Kidney capillary endothelial cell (primary cell): ENCODE measurements at places on chromosomes 7 and 10.
A peak's percentile ranks its signal among the peaks of the same experiment; 100 is the strongest.

DNA sequence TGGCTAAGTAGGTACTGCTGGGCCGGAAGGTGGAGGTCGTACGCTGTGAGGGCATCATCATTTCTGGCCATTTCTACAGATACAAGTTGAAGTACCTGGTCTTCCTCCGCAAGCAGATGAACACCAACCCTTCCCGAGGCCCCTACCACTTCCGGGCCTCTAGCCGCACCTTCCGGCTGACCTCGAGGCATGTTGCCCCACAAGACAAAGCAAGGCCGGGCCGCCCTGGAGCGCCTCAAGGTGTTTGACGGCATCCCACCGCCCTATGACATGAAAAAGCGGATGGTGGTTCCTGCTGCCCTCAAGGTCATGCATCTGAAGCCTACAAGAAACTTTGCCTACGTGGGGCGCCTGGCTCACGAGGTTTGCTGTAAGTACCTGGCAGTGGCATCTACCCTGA lies 56.8 kb downstream of the ATXN7L1 start:
- DNase-seq = no peak

DNA sequence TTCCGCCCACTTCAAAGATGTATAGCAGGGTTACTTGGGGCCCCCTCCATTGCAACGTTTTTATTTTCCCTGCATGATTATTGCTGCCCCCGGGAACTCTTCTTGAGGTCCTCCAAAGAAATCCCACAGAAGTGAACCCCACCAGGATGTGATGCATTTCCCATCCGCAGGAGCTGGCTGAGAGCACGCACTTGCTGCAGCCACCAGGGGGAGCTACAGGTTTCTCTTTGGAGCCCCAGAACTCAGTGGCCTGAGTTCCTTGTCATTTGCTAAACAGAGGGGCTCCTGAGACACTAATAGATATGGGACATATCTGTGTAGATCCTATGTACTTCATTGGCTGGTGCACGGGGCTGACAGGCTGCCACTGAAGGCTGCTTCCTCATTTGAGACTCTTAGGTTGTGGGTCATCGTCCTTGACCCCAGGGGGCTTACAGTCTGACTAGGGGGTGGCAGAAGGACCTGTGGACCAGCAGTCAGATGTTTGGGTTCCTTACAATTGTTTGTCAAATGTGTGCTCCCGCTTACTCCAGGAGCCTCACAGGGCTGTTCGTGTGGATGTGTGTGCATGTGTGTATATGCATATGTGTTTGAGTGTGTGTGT lies 52.3 kb upstream of the ENO4 start:
- DNase-seq = peak; percentile 69

DNA sequence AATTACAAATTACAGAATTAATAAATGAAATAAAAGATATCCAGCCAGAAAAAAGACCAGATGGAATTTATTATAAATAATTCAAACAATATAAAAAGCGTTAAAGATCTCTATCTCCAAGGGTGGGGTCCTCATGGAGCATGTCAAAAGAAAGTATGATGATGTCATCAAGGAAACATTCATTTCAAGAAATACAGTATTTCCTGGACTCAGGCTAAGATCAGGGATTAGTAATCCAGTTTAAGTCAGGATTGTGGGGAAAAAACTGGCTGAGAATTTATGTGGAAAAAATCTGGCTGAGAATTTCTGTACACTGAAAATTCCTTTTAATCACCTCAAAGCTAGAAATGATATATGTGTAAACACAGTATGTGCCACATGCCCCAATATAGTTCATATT lies 1075.3 kb downstream of the XPNPEP1 start:
- no peak for DNase-seq

- no peak for DNase-seq
Measured at GRCh38 chr10:58477122-58477521, 35.5 kb upstream of the BICC1 start.

DNA sequence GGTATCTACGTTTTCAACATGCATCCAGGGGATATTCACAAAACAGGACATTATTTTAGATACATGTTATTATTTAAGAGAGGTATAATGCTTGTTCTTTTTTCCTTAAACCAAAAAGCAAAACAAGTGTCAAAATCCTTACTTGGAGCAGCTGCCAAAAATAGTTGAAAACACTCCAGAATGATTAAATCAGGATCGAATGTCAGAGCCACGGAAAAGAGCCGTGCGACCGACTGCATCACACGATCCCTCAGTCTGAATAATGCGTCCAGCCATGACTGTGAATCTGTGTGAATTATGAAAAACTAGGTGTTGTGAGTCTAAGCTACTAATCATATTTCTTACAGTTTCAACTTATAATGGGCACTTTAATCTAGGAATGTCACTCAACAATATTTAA lies 126.0 kb downstream of the PARD3 start:
- no peak for DNase-seq

GRCh38 chr7:73864981-73865711 lies 4.2 kb downstream of the TMEM270 start:
- no peak for DNase-seq

DNA sequence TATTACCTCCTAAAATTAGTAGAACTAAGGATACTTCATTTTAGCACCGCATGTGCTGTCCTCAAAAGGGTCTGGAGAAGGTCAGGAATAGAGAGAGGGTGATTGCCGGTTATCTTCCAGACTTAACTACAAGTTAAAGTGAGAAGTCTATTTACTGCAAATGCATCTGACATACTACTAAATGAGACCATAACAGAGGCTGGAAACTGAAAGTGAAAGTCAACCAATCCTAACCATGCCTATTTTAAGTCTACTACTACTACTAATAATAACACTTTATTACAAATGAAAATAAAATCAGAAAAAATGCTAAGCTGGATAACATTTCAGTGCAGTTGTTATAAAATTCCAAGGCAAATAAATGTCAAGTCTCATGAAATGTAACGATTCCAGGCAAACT lies 244.7 kb downstream of the KIF20B start:
- no peak for DNase-seq

DNA sequence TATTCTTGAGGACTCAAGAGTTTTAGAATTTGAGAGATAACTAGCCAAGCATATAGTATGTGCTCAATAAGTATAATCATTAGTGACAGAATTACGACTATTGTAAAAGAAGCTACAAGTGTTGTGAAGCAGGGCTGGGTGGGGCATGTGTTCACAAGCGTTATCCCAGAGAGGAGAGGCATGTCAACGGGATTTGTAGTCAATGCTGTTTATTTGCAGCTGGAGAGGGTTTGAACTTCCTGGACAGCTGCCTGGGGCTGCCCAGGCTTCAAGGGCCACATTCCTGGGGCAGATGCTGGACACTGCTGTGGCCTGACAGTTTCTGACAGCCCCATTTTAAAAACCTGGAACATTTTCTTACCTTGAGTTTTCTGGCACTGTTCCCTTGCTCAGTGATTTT lies 36.9 kb upstream of the CDHR3 start:
- DNase-seq = no peak

GRCh38 chr10:20970044-20970443 lies 72.9 kb upstream of the NEBL start:
- peak; percentile 11 for DNase-seq

GRCh38 chr7:1385809-1386622 lies 73.3 kb downstream of the MICALL2 start:
- no peak for DNase-seq

DNA sequence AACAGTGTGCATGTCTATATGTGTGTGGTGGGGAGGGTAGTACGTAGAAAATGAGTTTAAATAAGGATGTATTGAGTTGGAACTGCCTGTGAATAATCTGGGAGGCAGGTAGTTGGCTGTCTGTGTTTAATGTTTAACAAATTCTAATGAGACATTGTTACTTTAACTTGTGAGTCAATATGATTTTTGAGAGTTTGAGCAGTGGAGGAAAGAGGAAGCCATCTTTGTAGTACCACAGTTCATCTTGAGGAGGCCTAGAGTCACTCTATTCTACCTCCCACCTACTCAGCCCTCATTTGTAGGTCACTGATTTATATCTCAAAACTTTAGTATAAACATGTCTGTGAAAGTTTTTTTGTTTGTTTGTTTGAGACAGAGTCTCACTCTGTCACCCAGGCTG lies 129.9 kb upstream of the ITGB1 start:
- no peak for DNase-seq

DNA sequence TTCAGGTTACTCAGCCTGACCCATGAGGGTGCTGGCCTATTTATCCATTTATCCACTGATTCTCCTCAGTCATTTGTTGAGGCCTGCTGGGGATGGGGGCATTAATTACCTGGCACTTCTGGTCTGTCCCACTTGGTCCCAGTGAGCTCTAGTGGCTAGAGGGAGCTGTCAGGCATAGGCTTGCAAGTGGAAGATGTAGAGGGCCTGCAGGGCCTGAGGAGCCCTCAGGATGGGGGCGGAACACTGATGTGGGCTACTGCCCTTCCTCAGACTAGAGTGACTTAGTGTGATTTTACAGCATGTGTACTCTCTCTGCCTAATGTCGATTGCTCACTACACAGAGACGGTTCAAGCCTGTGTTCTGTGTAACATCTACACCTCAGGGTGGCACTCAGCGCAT lies 45.3 kb downstream of the TMEM178B start:
- DNase-seq = no peak

DNA sequence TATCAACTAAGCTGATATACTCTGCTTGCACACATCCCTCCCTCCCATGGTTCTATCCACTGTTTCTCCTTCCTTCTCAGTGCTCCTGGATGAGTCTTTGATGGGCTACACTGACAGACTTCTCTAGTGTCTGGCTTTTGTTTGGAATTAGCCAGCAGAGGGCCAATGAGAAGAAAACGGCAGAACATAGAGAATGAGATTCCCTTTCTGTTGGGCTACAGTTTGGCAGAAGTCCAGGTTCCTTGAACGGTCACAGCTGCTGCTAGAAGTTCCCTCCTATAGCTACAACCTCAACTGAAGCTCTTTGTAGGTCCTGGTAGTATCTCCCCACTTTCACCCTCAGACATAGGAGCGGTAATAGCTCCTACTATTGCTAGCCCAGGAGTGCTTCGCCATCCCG lies 251.1 kb upstream of the LRRN3 start:
- no peak for DNase-seq

DNA sequence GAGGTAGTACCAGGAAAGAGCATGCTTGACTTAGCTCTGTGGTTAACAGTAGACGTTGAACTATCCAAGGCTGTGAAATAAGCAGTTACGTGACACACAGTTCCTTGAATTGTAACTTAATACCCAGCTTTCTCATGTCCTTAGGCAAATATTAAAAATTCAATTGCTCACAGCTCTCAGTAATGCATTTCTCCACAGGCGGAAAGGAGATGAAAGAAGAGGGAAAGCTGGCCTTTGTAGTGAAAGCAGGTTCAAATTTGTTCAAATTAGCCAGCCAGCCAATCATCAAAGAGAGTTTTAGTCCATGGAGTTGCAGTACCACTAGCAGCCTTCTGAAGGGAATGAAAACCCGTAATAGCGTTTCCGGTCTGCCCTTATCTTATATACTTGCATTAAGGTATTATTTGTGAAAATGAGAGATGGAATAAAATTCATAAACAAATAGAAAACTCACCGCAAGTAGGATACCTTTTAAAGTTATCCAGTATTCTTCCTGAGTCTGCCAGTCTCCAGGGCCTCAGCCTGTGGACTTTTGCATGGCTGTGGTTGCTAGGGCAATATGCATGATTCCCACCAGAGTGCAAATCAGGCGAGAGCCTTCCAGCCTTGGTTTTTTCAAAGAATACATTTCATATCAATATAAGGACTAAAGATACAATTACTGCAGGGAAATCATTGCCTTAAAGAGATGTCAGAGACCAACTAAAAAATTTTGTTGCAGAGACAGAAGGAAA lies 795.5 kb downstream of the TNS3 start:
- no peak for DNase-seq

DNA sequence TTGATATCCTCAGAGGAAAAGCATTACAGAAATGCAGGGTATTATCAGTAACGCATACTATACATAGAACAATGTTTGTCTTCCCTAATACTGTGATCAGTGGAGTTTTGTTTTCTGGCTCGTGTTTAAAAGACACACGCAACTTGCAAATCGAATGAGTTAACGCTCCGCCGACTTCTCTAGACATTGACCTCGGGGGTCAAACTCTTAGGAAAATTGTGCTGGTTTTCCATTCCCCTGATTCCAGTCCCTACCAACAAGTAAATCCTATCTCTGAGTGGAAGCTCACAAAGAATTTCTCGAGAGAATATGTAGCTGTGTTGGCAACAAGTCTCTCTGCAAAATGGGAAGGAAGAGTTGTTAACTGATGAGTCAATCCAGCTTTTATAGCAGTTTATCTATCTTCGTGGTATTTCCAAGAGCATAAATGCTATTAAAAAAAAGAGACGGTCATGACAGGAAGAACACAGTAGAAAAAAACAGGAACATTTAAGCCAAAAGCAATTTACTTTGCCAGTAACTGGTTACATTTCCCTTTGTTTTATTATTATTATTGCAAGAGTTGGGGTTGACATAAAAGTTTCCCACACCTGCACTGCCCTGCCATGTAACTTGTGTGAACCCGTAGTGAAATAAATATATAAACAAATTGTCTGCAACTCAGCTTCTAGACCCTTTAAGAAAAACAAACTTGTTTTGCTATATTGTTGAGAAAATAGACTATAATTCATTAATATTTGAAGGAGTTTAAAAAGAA lies 144.4 kb downstream of the ARID5B start:
- no peak for DNase-seq

DNA sequence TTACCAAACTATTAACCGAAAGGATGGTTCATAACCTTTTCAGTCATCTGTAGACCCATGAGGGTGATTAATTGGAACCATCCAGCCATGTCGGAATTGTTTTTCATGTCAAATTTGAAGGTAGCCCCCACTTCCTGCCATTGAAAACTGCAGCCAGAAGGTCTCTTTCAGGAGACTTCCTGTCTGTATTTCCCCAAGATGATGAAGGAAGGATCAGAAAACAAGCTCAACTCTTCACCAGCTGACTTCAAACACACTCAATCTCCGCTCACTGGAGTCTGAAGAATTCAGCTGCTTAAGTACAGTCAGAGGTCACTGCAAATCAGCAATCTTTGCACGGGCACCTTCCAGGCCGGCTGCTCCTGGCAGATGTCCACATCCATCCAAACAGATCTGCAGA lies 291.7 kb upstream of the NPVF start:
- DNase-seq = peak; percentile 81

DNA sequence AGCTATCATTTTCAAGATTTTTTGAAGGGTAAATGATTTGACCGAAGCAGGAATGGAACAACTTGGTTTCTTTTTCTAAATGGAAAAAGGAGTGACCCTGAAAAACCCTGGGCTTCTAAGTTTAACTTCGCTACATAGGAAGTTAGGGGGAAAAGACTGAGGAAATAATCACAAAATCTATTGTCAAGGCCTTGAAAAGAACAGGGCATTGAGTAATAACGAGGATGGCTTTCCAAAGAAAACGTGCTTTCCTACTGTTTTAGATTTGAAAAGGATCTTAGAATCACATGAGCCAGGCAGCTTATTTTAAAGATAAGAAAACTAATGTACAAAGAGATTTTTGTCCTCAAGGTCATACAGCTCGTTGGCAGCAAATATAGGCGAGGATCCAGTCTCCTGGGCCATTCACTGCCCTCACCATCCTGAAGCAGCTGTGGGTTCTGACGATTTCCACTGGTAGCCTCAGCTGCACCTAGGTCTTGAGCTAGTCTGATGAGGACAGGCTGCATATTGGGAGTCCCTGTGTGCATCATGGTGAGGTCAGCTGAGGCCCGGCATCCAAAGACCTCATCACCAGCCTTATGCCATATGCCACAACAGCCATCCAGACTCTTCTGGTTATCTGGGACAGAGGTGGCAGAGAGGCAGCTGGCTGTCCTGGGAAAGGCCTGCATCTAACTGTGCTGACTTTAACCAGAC lies 384.7 kb upstream of the NRP1 start:
- DNase-seq = no peak
